NCI-H146 (cell line): ENCODE measurements at places on chromosomes 11 and 22.

GRCh38 chr11:133784359-133784758, 61.0 kb downstream of the SPATA19 start:
- DNase-seq: no peak

DNA sequence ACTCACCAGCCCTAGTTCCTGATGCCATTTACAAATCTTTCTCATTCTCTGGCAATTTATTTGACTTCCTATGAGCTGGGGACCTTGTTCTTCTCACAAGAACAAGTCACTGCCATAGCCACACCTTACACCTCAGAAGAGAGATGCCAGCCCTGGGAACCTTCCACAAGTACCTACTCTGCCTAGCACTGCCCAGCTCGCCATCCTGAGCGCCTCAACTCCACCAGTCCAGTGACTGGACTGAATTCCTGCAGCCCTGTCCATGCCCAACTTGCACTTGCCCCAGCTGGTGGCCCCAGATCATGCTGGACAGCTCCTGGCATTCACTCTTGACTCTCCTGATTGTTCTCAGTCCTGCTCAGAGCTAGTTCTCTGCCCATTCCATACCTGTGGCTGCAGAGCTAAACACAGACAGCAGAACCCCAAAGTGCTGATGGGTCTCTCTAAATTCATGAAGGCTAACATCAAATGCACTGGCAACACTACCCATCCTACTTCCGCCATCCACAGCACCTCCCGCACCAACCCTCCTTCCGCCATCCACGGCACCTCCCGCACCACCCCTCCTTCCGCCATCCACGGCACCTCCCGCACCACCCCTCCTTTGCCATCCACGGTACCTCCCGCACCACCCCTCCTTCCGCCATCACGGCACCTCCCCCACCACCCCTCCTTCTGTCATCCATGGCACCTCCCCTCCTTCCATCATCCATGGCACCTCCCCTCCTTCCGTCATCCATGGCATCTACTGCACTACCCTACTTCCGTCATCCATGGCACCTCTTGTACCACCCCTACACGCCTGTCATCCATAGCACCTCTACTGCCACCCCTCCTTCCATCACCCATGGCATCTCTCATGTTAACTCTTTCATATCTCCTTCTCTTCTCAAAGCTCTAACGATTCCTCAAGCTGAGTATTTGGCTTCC, 23.6 kb upstream of the SLC25A1 start:
- DNase-seq: no peak

DNA sequence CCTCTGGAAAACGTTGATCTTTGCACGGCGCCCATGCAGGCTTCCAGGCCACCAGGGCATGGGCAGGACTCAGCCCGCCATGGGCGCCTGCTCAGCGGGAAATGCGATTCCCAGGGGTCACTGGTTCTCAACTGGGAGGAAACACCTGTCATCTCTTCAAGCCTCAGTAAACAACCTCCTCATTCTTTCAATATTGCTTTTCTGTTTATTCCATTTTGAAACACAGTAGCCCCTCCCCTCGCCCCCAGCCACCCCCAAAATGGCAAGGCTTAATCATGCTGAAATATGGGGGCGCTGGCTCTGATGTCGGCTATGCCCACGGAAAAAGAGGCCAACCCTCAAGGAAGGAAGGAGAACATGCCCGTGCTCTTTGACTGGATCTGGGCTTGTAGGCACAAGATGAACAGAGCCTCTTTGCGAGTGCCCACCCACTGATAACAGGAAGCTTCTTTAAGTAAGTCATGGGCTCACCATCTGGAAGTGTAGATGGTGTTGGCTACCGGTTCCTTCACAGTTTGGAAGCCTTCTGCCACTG, 594 bp upstream of the POU2AF1 start:
- DNase-seq: no peak

DNA sequence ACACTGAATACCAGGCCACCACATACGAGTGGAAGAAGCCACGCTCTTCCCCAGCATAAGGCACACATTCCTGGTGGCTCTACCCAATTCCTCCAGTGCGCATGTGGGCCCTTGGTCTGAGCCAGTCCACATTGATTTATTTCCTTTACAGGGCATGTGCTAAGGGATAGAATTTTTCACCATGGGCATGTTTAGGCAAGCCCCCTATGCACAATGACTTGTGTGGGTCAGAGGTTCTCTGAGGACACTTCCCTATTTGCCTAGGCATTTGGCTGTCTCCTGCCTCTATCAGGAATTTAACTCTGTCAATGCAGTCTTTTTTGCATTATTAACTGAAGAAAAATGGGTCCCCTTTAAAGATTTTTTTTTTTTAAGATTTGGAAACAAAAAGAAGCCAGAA, 718.1 kb downstream of the NTM start:
- DNase-seq: no peak

GRCh38 chr11:109552376-109552775, 130.4 kb downstream of the C11orf87 start:
- DNase-seq: no peak
